Neural progenitor cell (in vitro differentiated cells): ENCODE measurements at places on chromosomes 3 and 15.
A peak's percentile ranks its signal among the peaks of the same experiment; 100 is the strongest.

- no peak for DNase-seq
Observed at GRCh38 chr15:74368121-74368520, 675 bp upstream of the CYP11A1 start.

GRCh38 chr3:79038057-79038456 lies 729.7 kb downstream of the ROBO1 start:
- DNase-seq: no peak

DNA sequence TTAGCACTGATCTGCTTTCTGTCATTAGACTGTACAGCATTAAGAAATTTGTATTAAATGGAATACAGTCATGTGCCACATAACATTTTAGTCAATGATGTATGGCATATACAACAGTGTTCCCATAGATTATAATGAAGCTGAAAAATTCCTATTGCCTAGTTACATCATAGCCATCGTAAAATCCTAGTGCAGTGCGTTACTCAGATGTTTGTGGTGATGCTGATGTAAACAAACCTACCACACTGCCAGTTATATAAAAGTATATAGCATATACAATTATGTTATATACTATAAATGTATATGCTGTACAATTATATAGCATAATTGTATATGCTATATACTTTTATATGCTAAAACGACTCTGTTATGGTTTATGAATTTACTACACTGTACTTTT lies 41.7 kb downstream of the APH1B start:
- no peak for DNase-seq

DNA sequence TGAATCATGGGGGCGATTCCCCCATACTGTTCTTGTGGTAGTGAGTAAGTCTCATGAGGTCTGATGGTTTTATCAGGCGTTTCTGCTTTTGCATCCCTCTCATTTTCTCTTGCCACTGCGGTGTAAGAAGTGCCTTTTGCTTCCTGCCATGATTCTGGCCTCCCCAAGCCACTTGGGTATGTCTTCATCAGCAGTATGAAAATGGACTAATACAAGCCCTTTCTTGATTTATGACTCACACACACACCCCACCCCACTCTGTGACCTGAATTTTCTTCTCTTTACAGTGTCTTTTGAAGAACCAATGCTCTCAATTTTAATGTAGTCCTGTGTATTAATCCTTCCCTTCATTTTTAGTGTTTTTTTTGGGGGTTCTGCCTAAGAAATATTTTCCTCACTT lies 244.8 kb downstream of the PLCL2 start:
- DNase-seq: no peak

GRCh38 chr3:149727656-149728055 lies 24.6 kb downstream of the COMMD2 start:
- no peak for DNase-seq

GRCh38 chr3:23107221-23107620 lies 95.9 kb upstream of the UBE2E2 start:
- no peak for DNase-seq

- DNase-seq: no peak
Observed at GRCh38 chr15:27398631-27399161, 427.7 kb downstream of the GABRG3 start.

DNA sequence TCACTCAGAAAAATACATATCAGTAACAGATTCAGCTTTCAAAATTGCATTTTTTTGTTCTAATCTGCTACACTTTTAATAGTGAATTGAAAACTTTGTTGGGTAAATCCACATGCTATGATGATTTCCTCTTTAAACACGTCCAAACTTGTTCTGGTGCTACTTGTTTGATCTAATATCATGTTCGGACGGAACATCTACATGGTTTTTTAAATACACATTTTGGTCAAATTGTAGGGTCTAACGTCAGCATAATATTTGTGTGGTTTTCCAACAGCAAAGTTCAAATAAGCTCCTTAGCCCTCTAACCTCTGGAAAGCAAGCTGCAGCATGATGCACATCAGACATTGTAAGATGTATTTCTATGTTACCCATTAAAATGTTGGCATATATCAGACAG lies 98.5 kb upstream of the OSTN start:
- DNase-seq: no peak

- DNase-seq: no peak
Observed at GRCh38 chr3:8712045-8712907, 21.3 kb upstream of the CAV3 start.

DNA sequence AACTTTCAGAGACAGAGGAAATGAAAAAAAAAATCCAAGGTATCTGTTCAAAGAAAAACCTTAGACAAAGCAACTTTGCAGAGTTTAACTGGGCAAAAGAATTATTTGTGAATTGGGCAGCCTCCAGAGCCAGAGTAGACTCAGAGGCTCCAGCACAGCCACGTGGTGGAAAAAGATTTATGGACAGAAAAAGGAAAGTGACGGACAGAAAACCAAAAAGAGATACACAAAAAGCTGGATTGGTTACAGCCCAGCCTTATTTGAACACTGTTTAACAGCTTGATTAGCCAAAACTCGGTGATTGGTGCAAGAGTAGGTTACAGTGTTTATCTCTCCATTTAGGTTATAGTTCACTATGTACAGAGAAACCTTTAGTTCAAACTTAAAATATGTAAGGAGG lies 23.7 kb upstream of the GPD1L start:
- no peak for DNase-seq

GRCh38 chr3:14948609-14949038 lies 1.2 kb downstream of the NR2C2 start:
- no peak for DNase-seq

- peak; percentile 69 for DNase-seq
Observed at GRCh38 chr15:69557707-69558409, 105.2 kb downstream of the RPLP1 start.

GRCh38 chr3:72847282-72847681 lies 963 bp downstream of the SHQ1 start:
- DNase-seq: no peak

DNA sequence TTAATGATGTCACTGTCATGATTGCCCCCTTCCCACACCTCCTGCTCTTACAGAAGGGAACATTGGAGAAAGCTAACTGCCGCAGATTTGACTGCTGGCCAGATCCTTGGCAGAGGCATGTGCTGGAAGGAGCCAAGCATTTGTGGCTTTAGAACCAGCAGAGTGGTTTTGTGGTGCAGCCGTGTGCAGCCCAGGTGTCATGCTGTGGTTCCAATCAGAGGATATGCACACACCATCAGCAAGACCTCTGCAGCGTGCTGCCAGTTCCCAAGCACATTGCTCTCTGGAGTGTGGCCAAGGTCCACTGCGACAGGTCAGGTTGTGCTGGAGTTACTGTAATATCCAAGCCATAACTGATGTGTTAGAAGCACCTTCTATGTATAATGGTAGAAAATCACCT lies 61.6 kb downstream of the OTOL1 start:
- DNase-seq: no peak

GRCh38 chr3:10438902-10439610 lies 66.3 kb downstream of the ATP2B2 start:
- DNase-seq: no peak

DNA sequence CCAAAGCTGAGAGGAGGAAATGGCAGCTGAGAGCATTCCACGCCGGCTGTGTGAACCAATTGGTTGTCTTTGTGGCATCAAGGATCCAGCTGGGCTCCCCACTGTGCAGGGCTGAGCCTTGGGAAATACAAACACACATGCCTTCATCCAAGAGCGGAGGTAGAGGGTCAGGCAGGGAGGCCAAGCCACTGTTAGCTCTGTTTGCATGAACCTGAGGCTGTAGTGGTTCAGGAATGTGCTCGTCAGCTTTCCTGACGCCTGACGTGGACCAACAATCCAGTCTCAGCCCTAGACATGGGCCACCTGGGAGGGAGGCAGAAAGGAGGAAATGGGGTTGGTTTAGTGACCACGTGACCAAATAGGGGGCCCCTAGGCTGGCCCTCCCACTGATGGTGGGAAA lies 276.9 kb downstream of the TLE3 start:
- DNase-seq: peak; percentile 65

GRCh38 chr3:108818404-108818803 lies 4.2 kb upstream of the TRAT1 start:
- DNase-seq: peak; percentile 72

DNA sequence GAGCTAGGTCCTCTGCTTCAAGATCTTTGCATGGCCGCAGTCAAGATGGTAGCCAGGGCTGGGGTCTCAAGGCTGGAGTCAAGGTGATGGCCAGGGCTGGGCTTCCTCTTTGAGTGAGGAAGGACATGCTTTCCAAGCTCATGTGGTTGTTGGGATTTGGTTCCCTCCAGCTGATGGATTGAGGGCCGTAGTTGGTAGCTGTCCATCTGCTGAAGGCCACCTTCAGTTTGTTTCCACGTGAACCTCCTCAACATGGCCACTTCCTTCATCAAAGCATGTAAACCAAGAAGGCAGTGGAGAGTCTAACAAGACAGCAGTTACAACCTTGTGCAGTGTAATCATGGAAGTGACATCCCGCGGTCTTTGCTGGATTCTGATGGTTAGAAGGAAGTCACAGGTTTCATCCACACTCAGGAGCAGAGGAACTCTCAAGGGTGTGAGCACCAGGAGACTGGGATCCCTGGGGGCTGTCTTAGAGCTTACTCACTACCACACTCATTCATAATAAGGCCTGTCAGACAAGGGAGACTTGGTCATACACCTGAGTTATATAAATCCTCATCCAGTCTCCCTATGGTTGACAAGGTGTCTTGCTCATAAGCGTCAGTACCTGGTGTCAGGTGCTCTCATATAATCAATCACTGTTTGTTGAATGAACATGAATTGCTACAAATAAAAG lies 42.1 kb downstream of the ABHD5 start:
- DNase-seq: no peak

DNA sequence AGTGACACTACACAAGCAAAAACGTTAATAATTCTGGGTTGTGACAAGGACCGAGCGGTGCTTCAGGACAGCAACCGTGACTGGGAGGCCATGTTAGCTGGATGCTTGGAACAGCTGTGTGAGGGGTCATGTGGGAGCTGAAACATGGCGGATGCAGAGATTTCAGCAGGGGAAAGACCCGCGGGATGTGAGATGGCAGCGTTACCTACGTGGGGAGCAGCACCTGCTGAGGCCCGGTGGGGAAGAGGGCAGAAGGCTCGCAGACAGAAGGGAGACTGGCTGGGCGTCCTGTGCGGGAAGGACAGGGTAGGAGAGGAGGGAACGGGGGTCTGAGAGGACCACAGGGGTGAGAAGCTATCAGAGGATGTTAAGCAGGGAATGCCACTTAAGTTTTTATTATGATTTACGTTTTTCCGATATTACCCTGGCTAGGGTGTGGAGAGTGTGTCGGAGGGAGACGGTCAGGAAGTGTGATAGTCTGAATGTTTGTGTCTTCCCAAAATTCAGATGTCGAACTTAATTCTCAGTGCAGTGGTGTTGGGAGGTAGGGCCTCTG lies 228.8 kb upstream of the LYSMD4 start:
- no peak for DNase-seq

- no peak for DNase-seq
Observed at GRCh38 chr3:100120012-100120411, 5.7 kb upstream of the FILIP1L start.

- no peak for DNase-seq
Observed at GRCh38 chr15:36599620-36600433, 20.4 kb downstream of the CDIN1 start.

GRCh38 chr3:53902067-53902466 lies 10.4 kb upstream of the SELENOK start:
- no peak for DNase-seq

DNA sequence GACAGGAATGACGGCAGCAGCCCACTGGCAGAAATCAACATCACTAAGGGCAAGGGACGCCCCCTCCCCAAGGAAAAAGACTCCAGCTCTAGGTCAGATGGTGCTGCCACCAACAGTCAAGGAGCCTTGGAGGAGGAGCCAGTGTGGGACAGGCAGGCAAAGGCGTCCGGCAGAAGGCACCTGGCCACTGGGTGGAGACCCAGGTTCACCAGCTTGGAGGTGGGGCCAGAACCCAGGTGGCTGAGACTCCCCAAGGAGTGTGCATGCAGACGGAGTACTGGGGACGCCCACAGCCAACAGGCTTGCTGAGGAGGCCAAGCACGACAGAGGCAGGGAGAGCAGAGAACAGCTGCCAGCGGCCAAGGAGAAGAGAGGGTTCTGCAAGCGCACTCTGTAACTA lies 35.2 kb downstream of the PTPN23 start:
- no peak for DNase-seq

GRCh38 chr3:46368569-46368968 lies 2.2 kb upstream of the CCR5 start:
- DNase-seq: peak; percentile 70

DNA sequence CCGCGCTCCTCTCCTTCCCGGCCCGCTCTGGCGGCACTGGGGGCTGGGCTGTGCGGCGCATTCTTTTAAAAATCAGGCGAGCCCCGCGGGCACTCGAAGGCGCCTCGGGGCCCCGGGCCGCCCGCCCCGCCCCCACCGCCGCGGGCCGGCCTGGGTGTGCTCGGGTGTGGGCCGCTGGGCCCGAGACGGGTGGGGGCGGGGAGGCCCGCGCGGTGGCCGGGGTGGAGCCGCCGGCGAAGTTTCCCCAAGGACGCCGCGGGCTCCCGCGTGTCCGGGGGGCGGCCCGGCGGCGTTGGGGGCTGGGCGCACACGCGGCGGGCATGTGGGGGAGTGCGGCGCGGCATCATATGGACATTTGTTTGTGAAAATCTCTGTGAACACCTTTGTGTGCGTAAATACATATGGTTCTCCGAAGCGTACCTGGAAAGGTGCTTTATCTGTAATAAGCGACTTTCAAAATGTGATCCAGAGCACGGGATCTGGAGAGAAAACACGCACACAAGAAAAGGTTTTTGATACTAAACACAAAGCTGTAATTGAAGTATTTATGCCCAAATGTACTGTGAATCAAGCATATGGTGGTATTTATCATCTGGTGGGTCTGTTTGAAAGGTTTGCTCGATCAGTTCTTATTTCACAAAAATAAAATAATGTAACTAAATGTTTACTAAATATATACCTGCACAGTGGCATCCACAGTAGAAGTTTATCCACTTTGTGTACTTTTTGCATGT lies 612 bp upstream of the TBL1XR1 start:
- no peak for DNase-seq

DNA sequence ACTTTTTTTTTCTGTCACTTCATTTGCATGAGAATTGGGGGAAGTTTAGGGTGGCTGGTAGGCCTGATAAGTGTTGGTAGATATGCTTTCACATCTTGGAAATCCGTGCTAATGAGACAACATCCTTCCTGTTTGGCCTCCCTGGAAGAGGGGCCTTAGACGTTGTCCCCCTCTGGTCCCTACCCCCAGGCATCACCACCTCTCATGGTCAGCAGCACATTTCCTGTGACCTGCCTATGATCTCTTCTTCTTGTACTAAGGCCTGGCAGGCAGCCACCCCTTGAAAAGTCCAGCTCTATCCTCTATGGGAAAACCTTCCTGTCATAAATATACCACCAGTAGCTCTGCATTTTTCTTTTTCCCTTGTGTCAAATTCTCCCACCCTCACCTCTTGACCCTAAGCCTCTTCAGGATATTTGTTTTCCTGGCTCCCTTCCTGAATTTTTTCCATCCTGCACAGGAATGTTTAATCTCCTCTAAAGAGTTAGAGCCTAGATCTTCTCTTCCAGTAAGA lies 107.8 kb downstream of the SNRK start:
- no peak for DNase-seq
